ENCODE measurements at places on chromosomes 12 and 14. TPM values are rescaled to one million over a fixed set of nuclear protein-coding genes. Genes with fewer than 3 reads are reported as not detected.

DNA sequence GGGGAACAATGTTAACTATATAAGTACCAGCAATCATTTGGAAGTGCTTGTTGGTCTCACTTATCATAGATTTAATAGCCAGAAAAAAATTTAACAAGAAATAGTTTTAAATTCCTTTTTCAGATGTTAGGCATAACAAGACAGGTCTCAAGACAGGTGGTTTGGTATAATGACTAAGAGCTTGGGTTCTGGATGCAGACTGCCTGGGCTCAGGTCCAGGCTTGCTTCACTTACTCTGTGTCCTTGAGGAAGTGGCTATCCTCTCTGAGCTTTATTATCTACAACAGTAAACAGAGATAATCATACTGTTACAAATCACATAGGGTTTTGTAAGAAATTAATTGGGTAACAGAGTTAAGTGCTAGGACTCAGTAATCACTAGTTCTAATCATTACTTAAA is 338.0 kb upstream of the FLRT2 start:
- DNase-seq = no peak

NKX2-1 gene
- not detected for total RNA-seq

E2F7 gene
- total RNA-seq = 16.9 TPM

KRT3 gene
- total RNA-seq = 0.08 TPM

Measured in activated T-helper 1 cell treated with anti-CD3 and anti-CD28 coated beads, Interleukin-12 subunit alpha, Interleukin-12 subunit beta, Interleukin-2, Interleukin-4 antibody, amounts not matched to agents 30 ng/mL and 10 ng/mL and 1 ng/mL, durations not matched to agents 14 hours and 24 hours and 36 hours (primary cell).